ENCODE measurements at places on chromosomes 3 and 15. TPM values are rescaled to one million over a fixed set of nuclear protein-coding genes. Genes with fewer than 3 reads are reported as not detected.

DNA sequence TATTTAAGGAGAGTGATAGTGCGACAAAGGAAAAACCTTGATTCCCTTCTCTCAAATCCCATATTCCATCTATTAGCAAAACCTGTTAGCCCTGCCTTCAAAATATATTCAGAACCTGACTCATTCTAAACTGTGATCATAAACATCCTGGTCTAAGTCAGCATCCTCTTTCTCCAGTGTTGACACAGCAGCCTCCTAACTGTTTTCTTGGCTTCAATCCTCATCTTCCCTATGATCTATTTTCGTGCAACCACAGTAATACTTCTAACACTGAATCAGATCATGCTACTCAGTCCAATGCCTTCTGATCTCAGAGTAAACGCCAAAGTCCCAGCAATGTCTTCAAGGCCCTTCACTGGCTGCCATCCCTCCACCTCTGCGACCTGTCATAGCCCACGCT lies 785.1 kb downstream of the EDEM1 start:
- DNase-seq: no peak
- no peak overlapping the region for H3K27ac ChIP-seq
- H3K36me3 ChIP-seq: no peaks in the 10 kb centered on the region
- no peaks in the 10 kb centered on the region for H3K27me3 ChIP-seq
- no peak overlapping the region for H3K4me3 ChIP-seq
- H3K4me1 ChIP-seq: no peaks in the 10 kb centered on the region

The TRIM42 gene
- not detected for polyA plus RNA-seq

DNA sequence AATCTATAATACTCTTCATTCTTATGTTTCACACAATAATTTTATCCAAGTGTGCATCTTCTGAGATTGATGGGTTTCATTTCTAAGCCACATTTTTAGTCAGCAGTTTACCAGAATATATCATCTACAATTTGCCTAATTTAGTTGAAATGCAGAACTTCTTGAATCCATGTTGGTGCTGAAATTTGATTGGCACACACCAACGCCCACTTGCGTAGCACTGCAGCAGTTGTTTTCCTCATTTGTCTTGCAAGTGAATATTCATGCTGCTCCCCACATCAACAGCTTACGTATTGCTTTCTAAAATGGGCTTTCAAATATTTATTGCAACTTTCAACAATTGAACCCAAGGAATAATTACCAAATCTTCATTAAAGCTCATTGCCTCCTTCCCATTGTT lies 87.8 kb upstream of the CTDSPL start:
- no peaks in the 10 kb centered on the region for H3K36me3 ChIP-seq
- no peaks in the 10 kb centered on the region for H3K4me1 ChIP-seq
- H3K4me3 ChIP-seq: no peak overlapping the region
- H3K27me3 ChIP-seq: no peaks in the 10 kb centered on the region

DNA sequence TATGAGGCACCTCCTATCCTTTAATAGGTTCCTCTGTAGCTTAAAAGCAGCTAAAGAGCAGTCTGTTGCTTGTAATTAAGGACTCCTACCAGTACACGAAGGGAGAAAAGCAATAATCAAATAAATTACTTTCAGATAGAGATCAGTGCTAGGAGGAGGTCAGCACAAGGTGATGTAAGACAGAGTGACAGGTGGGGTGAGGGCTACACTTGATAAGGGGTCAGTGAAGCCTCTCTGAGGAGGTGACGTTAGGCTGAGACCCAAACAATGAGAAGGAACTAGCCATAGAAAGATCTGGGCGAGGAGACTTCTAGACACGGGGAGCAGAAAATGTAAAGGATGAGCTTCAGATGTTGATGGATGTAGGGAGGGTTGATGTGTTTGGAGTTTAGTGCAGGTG lies 57.7 kb upstream of the BLM start:
- H3K4me1 ChIP-seq: no peaks in the 10 kb centered on the region
- H3K27me3 ChIP-seq: no peaks in the 10 kb centered on the region
- H3K4me3 ChIP-seq: no peak overlapping the region
- no peak overlapping the region for H3K27ac ChIP-seq
- no peak for DNase-seq

The DNASE1L3 gene
- polyA plus RNA-seq: 27.5 TPM

- no peak for DNase-seq
- H3K27ac ChIP-seq: no peak overlapping the region
- H3K4me3 ChIP-seq: no peak overlapping the region
- no peaks in the 10 kb centered on the region for H3K4me1 ChIP-seq
- no peaks in the 10 kb centered on the region for H3K36me3 ChIP-seq
These were observed 374.1 kb downstream of the FHIT start for GRCh38 chr3:60877188-60877587.

- no peaks in the 10 kb centered on the region for H3K36me3 ChIP-seq
- H3K4me3 ChIP-seq: peak overlapping the region; percentile 3
These were observed 178.5 kb upstream of the P2RY1 start for GRCh38 chr3:152656214-152656971.

- no peak for DNase-seq
- no peaks in the 10 kb centered on the region for H3K4me1 ChIP-seq
- H3K27me3 ChIP-seq: no peaks in the 10 kb centered on the region
- no peak overlapping the region for H3K27ac ChIP-seq
- H3K4me3 ChIP-seq: no peak overlapping the region
These were observed 465.3 kb upstream of the CBLB start for GRCh38 chr3:106333911-106334618.

The VEPH1 gene
- 29.2 TPM for polyA plus RNA-seq

DNA sequence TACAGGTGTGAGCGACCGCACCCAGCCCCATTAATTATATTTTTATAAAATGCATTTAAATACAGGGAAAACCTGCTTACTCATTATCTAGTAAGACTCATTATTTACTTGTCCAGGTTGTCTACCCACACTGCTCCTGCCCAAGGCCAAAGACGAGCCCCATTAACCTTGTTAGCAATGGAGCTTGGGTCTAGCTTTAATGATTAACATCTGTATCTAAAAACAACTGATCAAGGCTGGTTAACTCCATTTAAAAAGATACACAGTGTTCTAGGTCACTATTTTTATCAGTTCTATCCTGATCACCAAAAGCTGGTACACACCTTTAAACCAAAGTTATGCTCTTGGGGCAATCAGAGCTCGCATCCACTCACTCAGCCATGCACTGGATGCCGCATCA lies 10.4 kb upstream of the NCKIPSD start:
- peaks cover 27% of the 10 kb centered on the region for H3K36me3 ChIP-seq
- H3K4me1 ChIP-seq: no peaks in the 10 kb centered on the region
- H3K27ac ChIP-seq: no peak overlapping the region

DNA sequence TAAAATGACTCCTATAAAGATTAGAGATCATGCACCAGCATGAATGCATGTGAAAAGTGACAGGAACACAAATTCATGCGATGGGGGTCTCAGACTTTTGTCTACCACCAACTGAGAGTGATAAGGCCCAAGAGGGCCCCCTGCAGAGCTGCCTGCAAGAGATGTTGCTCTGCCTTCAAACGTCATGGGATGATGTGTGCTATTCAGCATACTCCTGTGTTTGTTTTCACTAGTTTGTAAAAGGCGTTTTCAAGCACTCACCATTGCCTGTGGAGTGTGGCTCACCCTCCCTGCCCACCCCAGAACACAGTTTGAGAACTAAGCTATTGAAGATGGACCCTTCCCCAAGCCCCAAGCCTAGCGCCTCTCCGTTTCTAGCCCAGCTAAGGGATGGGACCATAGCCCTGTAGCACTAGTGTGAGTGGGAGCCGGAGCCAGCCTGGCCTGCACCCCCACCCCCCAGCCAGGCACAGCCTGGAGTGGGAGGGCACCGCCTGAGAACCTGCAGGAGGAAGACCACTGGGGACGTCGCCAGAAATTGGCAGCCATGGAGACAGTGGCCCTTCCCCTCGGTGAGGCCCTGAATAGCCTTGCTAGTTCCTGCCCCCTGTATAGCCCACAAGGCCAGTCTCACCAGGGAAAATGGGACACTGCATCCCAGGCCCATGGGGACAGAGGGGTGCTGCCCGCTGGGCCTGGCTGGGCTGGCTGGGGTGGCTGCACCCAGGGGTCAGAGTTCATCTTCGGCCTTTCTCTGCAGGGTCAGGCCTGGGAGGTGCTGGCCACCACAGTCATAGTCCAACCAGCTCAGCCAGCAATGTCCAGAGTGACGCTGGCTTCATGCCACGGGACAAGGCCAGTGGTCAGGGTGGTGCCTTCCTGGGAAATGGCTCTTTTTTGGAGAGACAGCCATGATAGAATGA lies 22.6 kb upstream of the KLF13 start:
- H3K36me3 ChIP-seq: no peaks in the 10 kb centered on the region
- H3K4me3 ChIP-seq: no peak overlapping the region
- peaks cover 5% of the 10 kb centered on the region for H3K4me1 ChIP-seq

The GALNT15 gene
- 5.5 TPM for polyA plus RNA-seq

- H3K36me3 ChIP-seq: no peaks in the 10 kb centered on the region
- H3K27ac ChIP-seq: no peak overlapping the region
- DNase-seq: no peak
- H3K4me3 ChIP-seq: no peak overlapping the region
- H3K4me1 ChIP-seq: peaks cover 10% of the 10 kb centered on the region
These were observed 78.7 kb downstream of the ITPR1 start for GRCh38 chr3:4571690-4572334.

DNA sequence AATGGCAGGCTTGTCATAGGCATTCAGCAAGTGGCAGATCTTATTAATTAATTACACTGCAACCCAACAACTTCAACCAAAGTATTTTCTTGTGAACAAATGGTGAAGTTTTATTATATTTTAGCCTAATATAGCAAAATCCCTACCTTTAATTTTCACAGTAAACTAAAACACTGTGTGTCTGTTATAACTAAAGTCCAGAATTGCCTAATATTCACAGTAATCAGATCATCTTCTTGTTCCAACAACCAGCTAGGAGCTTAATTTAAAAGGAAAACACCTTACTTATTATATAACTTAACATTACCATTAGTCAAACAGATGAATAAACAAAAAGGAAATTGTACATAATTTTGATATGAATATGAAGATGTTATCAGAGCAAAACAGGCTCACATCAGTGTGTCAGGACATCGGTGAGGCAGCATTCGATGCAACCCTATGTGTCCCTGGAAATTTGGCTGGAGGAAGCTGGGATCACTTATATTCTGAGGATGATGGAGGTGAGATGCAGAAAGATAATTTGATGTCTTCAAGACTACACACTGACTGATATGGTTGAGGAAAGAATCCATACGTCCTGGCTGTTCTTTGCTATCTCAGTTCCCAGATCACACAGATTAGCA lies 189.3 kb upstream of the EIF1B start:
- no peaks in the 10 kb centered on the region for H3K36me3 ChIP-seq
- H3K27ac ChIP-seq: no peak overlapping the region
- DNase-seq: no peak
- H3K4me1 ChIP-seq: no peaks in the 10 kb centered on the region
- H3K27me3 ChIP-seq: no peaks in the 10 kb centered on the region
- H3K4me3 ChIP-seq: no peak overlapping the region

DNA sequence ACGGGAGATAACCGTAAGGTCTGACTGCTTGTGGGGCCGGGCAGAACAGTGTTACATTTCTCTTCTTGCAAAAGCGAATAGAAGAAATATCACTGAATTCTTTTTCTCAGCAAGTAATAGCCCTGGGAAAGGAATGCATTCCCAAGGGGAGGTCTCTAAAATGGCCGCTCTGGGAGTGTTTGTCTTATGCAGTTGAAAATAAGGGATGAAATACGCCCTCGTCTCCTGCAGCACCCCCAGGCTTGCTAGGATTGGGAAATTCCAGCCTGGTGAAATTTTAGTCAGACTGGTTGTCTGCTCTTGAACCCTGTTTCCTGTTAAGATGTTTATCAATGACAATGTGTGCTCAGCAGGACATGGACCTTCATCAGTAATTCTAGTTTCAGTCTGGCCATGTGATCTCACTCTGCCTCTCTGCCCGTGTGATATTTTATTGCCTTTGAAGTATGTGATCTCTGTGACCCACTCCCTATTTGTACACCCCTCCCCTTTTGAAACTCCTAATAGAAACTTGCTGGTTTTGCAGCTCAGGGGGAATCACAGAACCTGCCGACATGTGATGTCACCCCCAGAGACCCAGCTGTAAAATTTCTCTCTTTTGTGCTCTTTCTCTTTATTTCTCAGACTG lies 715.6 kb downstream of the ROBO1 start:
- H3K27me3 ChIP-seq: no peaks in the 10 kb centered on the region
- DNase-seq: no peak
- no peak overlapping the region for H3K27ac ChIP-seq
- H3K4me1 ChIP-seq: no peaks in the 10 kb centered on the region
- no peaks in the 10 kb centered on the region for H3K36me3 ChIP-seq
- no peak overlapping the region for H3K4me3 ChIP-seq

The C3orf85 gene
- 40.4 TPM for polyA plus RNA-seq

GRCh38 chr3:167487556-167487955 lies 13.7 kb upstream of the SERPINI2 start:
- no peaks in the 10 kb centered on the region for H3K36me3 ChIP-seq
- no peak overlapping the region for H3K27ac ChIP-seq
- no peaks in the 10 kb centered on the region for H3K4me1 ChIP-seq

DNA sequence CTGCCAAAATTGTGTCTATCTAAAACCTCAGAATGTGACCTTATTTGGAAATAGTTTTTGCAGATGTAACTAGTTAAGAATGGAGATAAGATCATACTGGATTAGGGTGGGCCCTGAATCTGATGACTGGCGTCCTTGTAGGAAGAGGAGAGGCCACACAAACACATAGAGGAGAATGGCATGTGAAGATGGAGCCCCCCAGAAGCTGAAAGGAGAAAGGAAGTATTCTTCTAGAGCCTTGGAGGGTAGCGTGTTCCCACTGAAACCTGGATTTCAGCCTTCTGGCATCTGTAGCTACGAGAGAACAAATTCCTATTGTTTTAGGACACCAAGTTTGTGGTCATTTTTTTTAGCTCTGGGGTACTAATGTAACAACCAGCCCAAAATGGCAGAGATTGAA lies 423.0 kb upstream of the TPM1 start:
- no peaks in the 10 kb centered on the region for H3K36me3 ChIP-seq
- H3K27me3 ChIP-seq: no peaks in the 10 kb centered on the region
- H3K4me3 ChIP-seq: no peak overlapping the region
- H3K4me1 ChIP-seq: no peaks in the 10 kb centered on the region
- no peak overlapping the region for H3K27ac ChIP-seq

The P2RY14 gene
- polyA plus RNA-seq: 0.54 TPM

GRCh38 chr3:18417904-18418572 lies 7.1 kb downstream of the SATB1 start:
- no peak overlapping the region for H3K27ac ChIP-seq
- H3K36me3 ChIP-seq: peaks cover 4% of the 10 kb centered on the region
- H3K4me1 ChIP-seq: peaks cover 3% of the 10 kb centered on the region
- H3K27me3 ChIP-seq: no peaks in the 10 kb centered on the region
- H3K4me3 ChIP-seq: no peak overlapping the region

DNA sequence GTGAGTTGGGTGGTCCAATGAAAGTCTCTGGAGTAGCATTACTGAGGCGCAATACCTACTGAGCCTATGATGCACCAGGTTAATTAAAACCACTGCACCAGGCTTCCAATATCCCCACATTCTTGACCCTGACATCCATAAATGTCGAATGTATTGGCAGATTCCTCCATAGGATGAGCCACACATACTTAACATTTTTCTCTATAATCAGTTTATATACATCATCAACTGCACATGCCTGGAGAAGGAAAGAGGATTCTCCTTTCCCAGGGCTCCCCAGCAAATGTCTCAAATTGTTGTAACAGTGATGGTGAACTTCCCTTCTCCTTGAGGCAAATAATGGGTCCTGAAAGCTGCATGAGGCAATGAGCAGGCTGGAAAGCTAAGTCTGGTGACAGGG lies 82.3 kb upstream of the LPP start:
- no peaks in the 10 kb centered on the region for H3K27me3 ChIP-seq
- H3K4me3 ChIP-seq: no peak overlapping the region
- no peak for DNase-seq
- H3K36me3 ChIP-seq: no peaks in the 10 kb centered on the region

The TBC1D23 gene
- polyA plus RNA-seq: 18.0 TPM

GRCh38 chr3:40129981-40130380 lies 179.5 kb upstream of the EIF1B start:
- H3K27ac ChIP-seq: no peak overlapping the region
- no peaks in the 10 kb centered on the region for H3K36me3 ChIP-seq
- no peaks in the 10 kb centered on the region for H3K4me1 ChIP-seq
- H3K4me3 ChIP-seq: no peak overlapping the region
- no peak for DNase-seq
- H3K27me3 ChIP-seq: no peaks in the 10 kb centered on the region

Data from kidney (tissue), 22 donors.